T-helper 2 cell (primary cell): ENCODE measurements at places on chromosomes 7 and 10.

- DNase-seq, result no peak
These were observed 15.8 kb downstream of the RPP30 start for GRCh38 chr10:90887555-90887954.

GRCh38 chr7:36238138-36238537 lies 85.1 kb downstream of the EEPD1 start:
- DNase-seq, result no peak

- no peak for DNase-seq
These were observed 4.8 kb upstream of the KNDC1 start for GRCh38 chr10:133154996-133155778.

DNA sequence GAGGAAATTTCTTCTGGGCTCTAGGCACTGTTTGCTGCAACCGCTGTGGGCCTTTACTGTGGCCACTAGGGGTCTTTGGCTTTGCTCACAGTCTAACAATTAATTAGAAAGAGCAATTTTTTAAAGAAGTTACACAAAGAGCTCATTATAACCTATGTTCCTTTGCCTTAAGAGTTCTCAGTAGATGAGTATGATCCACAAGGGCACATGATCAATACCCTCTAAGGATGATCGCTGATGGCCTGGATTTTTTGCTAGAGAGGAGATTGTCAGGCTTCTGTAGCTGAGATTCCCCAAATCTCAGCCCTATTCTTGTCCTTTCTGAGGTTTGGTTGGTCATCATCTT lies 80.8 kb upstream of the RHOBTB1 start:
- no peak for DNase-seq

DNA sequence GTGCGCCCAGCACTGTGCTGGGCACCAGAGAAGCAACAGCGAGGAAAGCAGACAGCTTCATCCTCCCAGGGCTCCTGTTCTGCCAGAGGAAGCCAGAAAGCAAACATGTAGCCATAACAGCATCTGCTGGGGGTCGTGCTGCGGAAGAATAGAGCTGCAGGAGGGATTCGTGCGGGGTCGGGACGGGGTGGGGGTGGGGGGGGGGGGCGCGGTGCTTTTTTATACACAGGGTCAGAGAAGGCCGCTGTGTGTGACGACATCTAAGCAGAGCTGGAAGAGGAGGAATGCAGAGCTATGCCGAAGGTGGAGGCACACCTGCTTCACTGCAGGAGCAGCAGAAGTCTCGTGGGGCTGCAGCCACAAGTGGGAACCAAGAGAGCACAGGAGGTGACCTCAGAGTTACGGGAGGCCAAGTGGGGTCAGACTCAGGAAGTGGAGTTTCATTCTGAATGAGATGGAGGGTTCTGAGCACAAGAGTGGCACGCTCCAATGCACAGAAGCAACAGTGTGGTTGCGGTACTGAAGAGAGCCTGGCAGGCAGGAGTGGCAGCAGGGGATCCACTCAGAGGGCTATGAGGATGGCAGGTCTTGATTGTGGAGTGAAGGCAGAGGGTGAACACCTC lies 11.1 kb downstream of the PKD1L1 start:
- DNase-seq, result no peak

- DNase-seq, result no peak
These were observed 9.9 kb downstream of the IGFBP1 start for GRCh38 chr7:45898222-45898621.

GRCh38 chr10:19638182-19638895 lies 177.9 kb upstream of the PLXDC2 start:
- DNase-seq, result no peak

DNA sequence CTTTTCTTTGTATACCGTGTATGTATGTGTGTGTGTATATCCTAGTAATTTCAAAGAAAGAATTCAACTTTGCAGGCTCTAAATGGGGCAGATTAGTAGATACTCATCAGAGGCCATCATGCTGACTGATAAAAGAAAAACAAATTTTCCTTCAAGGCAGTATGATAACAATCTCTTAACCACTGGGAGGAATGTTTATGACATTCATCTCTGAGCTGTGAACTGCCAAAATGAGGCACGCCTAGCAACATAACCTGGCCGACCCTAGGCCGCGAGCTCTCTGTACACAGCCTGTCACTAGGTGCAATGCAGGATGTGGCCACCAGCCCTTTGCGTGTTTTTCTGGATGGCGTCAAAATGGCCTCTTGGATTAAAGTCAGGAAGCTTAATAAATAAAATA lies 343.7 kb upstream of the GALNT17 start:
- DNase-seq, result peak; percentile 58
